ENCODE measurements at places on chromosomes 2 and 18. TPM values are rescaled to one million over a fixed set of nuclear protein-coding genes. Genes with fewer than 3 reads are reported as not detected.

CENPO gene
- 9.1 TPM for total RNA-seq

DNA sequence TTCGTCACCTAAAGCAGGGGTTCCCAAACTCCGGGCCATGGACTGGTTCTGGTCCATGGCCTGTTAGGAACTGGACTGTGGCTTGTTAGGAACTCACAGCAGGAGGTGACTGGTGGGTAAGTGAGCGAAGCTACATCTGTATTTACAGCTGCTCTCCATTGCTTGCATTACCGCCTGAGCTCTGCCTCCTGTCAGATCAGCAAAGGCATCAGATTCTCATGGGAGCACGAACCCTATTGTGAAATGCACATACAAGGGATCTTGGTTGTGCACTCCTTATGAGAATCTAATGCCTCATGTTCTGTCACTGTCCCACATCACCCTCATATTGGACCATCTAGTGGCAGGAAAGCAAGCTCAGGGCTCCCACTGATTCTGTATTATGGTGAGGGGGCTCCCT, 217.0 kb downstream of the ZFP36L2 start:
- no peak for DNase-seq

EML6 gene
- total RNA-seq, result 1.3 TPM

- DNase-seq, result peak; percentile 61
Observed at GRCh38 chr2:182132605-182133004, 147.0 kb downstream of the PPP1R1C start.

GRCh38 chr18:76622651-76623050, 127.6 kb upstream of the ZNF516 start:
- DNase-seq, result no peak

DNA sequence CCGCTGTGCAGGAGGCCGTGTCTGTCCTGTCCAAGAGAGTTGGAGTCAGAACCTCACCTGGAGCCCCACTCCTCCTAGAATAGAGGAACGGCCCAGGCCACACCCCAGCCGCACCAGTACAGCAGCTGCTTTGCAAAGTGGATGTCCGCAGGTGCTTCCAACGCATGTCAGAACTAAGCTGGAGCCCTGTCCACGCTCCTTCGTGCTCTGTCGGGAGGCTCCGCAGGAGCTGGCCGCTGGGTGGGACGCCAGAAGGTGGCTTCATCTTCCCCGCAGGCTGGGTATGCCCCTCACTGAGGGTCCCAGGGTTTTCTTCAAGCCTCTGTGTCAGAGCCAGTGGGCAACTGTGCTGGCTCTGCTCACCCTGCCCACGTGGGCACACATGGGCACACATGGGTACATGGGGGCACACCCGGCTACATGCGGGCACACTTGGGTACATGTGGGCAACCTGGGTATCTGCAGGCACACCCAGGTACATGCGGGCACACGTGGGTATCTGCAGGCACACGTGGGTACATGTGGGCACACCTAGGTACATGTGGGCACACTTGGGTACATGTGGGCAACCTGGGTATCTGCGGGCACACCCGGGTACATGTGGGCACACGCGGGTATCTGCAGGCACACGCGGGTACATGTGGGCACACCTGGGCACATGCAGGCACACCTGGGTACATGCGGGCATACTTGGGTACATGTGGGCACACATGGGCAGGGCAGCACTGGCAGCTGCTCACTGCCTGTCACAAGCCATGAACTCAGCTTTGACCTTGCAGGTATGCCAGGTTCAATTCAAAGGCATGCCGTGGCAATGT, 67.1 kb upstream of the CTDP1 start:
- no peak for DNase-seq

- DNase-seq, result no peak
Observed at GRCh38 chr2:3643371-3644245, 14.4 kb upstream of the ALLC start.

GRCh38 chr2:80299661-80300060, 4.9 kb downstream of the LRRTM1 start:
- DNase-seq, result no peak

GRCh38 chr18:22813648-22814328, 119.3 kb upstream of the RBBP8 start:
- peak; percentile 63 for DNase-seq

- DNase-seq, result peak; percentile 30
Observed at GRCh38 chr2:201157694-201158093, 25.2 kb upstream of the CASP10 start.

GRCh38 chr2:230893841-230894781, 29.4 kb downstream of the ITM2C start:
- DNase-seq, result no peak

DNA sequence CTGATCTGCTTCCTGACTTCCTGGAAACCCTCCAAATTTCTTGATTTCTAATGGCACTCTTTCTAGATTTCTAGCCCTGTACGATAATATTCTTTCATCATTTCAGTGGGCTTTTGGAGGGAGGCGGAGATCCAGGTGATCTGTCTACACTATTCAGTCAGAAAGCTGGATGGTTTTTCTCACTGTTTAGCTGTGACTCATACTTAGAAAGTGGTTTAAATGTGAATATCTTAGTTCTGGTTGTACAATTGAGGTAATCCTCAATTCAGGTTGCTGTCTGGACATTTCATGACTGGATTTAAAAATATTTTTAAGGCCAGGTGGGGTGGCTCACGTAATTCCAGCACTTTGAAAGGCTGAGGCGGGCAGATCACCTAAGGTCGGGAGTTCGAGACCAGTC, 20.8 kb downstream of the SEH1L start:
- DNase-seq, result no peak

DNA sequence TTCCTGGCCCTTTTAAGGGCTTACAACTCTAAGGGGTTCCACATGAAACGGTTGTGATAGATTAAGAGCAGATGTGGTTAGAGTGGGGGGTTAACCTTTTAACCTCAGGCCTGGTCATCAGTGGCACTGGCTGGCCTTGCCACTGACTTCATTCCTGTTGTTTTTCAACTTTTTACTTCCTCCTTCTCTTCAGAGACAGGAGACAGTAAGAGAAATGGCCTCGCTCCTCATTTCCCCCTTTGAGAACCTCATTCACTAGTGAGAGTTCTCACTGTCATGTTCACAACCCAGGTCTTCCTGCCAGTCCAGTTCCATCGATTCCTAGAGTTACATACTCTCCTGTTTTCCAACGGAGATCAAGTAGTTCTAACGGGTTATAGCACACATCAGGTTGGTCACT, 101.6 kb upstream of the SLC1A4 start:
- no peak for DNase-seq

DNA sequence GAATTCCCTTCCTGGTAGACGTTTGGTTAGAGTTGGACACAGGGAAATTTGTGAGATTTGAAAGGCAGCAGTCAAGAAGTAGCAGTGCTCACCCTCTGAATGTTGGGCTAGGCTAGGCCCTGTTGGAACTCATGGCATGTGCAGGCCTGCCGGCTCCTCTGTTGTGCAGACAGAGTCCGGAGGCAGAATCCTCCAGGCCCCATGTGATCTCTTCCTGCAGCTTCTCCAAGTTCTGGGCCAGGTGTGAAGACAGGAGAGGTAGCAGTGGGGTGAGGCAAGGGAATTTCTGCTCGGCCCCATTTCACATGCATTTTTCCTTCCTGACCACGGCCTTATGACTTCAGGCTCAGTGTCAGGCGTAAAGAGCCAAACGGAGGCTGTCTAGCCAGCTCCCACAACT, 36.9 kb upstream of the RAB31 start:
- no peak for DNase-seq

SH3RF3 gene
- 10.1 TPM for total RNA-seq

- DNase-seq, result peak; percentile 39
Observed at GRCh38 chr2:231699006-231699405, 9.3 kb upstream of the PTMA start.

DNA sequence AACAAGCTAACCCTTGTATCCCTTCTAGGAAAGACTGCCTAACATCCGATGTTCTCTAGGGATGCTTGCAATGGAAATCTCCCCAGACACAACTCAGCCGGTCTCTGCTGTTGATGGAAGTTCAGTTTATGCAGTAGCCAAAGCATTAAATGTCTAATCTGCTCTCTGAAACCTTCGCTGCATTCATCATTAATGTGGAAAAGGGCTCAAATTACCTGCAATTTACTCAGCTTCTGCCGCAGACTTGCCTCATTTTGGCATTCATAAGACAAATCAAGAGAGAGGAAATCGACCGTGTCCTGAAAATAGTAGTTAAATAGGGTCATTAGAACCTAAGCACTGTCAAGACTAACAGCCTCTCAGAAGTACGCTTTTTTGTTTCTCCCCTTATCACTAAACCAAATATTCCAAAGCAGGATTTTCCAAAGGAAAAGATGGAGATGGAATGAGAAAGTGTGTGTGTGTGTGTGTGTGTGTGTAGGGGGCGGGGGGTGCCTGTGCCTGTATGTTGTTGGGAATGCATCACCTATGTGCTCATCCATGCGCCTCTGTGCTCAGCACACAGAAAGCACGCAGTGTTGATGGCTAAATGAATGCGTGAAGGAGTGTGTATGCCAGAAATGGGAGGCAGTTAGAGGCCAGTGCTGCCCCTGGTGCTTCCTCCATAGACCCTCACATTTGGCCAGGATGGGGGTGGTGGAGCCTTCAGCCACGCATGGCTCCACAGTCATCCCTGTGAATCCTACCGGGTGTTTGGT, 7.4 kb downstream of the LCT start:
- DNase-seq, result no peak

- DNase-seq, result no peak
Observed at GRCh38 chr18:58258692-58259342, 214.8 kb downstream of the NEDD4L start.

- DNase-seq, result no peak
Observed at GRCh38 chr2:2796207-2796606, 465.1 kb upstream of the MYT1L start.

DNA sequence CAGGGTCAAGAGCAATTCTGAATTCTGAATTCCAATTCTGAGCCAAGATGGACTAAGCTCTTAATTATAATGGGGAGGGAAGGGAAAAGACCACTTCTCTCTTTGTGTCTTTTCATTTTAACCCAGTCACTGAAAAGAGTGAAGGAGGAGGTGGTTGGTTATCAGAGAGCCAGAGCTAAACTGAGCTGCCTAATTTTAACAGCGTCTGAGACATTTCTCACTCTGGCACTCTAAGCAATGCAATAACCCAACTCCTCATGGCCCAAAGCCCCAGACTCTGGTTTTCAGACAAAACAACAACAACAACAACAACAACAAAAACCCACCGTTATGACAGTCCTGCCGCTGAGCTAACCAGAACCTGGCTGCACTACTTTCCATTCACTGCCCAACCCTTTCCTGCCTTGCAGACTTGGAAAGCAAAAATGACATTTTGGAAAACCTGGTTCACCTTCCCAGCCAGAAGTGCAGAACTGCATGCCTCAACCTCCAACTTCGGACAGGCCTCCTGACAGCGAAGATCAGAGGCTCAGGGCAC, 1.0 kb downstream of the CHST10 start:
- no peak for DNase-seq

DNA sequence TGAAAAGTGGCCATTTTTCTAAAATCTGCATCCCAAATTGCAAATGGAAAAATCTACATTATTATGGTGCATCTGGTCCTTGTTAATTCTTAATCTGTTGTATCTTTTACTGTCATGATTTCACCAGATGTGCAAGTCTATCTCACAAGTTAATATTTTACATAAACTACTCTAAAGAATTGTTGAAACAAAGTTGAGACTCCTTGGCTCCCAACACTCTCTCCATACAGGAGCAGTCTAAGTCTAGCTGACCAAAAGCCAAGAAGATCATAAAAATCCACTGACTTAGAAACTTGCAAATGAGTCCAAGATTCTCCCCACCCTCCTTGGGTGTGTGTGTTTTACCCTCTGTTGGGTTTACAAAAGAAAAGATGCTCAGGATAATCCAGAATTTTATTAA, 85.1 kb downstream of the NCKAP5 start:
- no peak for DNase-seq

TTN gene
- 0.33 TPM for total RNA-seq

- no peak for DNase-seq
Observed at GRCh38 chr2:144580521-144581161, 60.7 kb upstream of the ZEB2 start.

- DNase-seq, result peak; percentile 63
Observed at GRCh38 chr2:26605195-26605998, 35.8 kb downstream of the CIB4 start.

IL36RN gene
- not detected for total RNA-seq

DNA sequence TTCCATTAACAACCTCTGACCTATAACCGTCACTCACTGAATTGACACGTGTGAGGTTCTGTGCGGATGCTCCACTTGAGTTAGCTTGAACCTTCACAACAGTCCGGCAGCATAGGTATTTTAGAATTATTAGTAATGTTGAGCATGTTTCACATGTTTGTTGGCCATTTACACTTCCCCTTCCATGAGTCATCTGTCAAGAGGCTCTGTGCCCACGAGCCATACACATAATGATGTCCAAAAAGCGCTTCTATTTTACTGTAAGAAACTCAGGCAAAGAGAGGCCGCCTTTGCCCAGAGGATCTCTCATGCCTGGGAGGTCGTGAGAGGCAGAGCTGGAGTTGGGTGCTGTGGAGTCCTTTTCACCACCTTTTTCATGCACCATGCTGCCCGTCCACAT, 28.9 kb upstream of the TMEM214 start:
- DNase-seq, result peak; percentile 34

GRCh38 chr2:30915486-30915885, 108.2 kb upstream of the CAPN13 start:
- no peak for DNase-seq

DNA sequence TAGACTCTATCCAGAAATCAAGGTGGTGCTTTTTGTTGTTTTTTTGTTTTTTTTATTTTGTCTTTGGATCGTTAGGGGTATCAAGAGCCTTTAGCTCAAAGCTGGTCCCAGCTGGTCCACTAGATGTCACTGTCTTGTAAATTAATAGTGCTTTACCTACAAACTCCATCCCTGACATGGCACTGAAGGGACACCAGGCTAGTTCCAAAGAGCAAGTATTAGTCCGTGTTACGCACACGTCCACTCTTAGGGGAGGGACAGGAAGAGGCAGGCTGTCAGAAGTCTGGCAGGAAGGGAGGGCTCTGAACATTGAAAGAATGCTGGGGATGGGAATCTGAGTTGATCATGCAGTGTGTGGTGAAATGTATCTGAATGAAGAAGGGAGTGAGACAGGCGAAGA, 85.9 kb upstream of the CCBE1 start:
- peak; percentile 60 for DNase-seq

- DNase-seq, result no peak
Observed at GRCh38 chr2:233059547-233059796, 670 bp upstream of the INPP5D start.

DNA sequence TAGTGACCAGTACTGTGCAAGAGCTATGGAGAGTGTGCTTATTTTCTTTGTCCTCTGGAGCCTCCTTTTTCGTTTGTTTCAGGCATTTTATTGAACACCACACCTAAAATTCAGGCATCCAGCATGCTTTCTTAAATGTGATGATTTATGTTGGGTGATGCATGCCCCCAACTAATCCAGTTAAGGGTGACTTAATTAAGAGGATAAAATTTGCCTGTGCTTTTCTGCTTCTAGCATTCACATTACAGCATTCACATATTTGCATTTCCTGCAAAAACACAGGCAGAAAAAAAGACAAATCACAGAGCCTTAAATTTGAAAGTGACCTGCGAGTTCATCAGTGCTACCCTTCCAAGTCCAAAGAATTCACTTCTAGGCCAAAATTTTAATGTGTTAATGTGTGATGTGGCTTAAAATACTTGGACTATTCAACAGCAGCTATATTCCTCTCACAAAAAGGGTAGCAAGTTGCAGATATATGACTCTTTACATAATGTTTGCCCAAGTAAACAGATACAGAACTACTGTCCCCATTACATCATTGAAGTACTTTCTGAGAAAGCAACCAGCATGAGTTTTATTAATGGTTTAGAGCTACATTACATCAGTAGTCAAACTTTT, 286.5 kb downstream of the THSD7B start:
- DNase-seq, result no peak

- DNase-seq, result peak; percentile 39
Observed at GRCh38 chr18:3294435-3295080, 32.6 kb downstream of the MYL12B start.

- DNase-seq, result peak; percentile 61
Observed at GRCh38 chr18:57833441-57834101, 30.5 kb upstream of the ATP8B1 start.

All from fibroblast of lung (primary cell).